Psoas muscle (tissue), 8 donors: ENCODE measurements at places on chromosomes 6 and 20. TPM values are rescaled to one million over a fixed set of nuclear protein-coding genes. Genes with fewer than 3 reads are reported as not detected.
A peak's percentile ranks its signal among the peaks of the same experiment; 100 is the strongest.

DNA sequence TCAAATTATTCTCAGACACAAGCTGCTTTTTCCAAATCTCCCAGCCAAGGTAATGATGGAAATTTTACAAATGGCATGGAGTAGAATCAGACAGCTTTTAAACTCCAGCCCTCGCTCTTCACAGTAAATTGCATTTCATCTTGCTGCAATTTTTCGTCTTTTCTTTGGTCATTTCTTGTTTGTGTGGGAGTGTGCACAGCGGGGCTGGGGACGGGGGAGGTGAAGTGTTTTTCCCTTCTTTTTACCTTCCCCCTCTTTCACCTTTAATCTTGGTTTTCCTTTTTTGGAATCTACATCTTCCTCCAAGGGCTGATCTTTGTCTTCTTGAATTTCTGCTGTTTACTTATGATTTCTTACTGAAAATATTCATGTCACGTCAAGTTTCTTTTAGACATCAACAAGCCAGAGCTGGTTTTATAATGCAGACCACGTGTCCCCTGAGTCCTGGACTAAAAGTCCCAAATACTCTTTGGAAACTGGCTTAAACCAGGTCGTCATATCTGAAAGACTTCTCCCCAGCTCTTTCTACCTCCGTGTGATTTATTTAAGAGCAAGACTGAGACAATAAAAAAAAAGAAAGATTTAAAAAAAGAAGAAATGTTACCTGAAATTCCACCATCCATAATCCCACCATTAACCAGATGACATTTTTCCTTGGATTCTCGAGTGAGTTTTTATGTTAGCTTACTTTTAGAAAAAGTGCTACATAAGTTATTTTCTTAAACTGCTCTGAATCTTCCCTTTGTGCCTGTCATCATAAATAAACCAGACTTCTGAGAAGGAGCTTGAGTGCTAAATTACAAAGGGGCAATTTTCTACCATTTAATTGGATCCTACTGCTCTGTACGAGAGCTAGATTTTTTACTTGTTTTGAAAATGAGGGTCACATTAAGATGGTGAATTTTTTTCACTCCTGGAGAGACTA is 52.0 kb downstream of the MAP3K5 start:
- H3K4me3 ChIP-seq: no peak overlapping the region
- peaks cover 14% of the 10 kb centered on the region for H3K4me1 ChIP-seq
- H3K27me3 ChIP-seq: no peaks in the 10 kb centered on the region
- DNase-seq: no peak
- no peak overlapping the region for H3K27ac ChIP-seq
- H3K36me3 ChIP-seq: no peaks in the 10 kb centered on the region

The OTOR gene
- total RNA-seq: not detected

The CGA gene
- not detected for total RNA-seq

GRCh38 chr6:32852844-32853540 is 512 bp downstream of the TAP1 start:
- H3K27me3 ChIP-seq: no peaks in the 10 kb centered on the region
- peaks cover 13% of the 10 kb centered on the region for H3K4me1 ChIP-seq
- H3K36me3 ChIP-seq: peaks cover 42% of the 10 kb centered on the region
- H3K4me3 ChIP-seq: peak overlapping the region; percentile 92
- peak; percentile 34 for DNase-seq

GRCh38 chr20:36070451-36070850 is 84.1 kb upstream of the EPB41L1 start:
- no peaks in the 10 kb centered on the region for H3K4me1 ChIP-seq
- H3K36me3 ChIP-seq: no peaks in the 10 kb centered on the region
- H3K27me3 ChIP-seq: no peaks in the 10 kb centered on the region
- DNase-seq: no peak

The SLC22A16 gene
- not detected for total RNA-seq

DNA sequence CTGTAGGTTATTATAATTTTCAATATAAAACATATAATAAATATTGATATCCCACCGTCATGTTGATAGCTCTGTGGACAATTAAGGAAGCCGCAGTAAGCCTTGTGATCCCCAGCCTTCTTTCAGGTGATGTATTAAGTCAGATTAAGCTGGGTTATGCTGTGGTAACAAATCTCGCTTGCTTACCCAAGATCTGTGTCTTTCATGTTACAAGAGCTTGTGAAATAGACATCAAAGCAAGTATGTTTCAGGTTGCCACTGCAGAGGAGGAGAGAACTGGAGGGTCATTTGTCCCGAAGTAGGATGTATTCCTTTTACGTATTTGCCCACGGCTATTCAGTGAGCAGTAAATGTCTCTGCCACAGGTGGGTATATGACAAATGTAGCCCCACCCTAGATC is 17.8 kb upstream of the BCKDHB start:
- no peak overlapping the region for H3K4me3 ChIP-seq
- H3K4me1 ChIP-seq: no peaks in the 10 kb centered on the region
- H3K27me3 ChIP-seq: no peaks in the 10 kb centered on the region

- peak overlapping the region; percentile 67 for H3K4me3 ChIP-seq
- H3K36me3 ChIP-seq: peaks cover 26% of the 10 kb centered on the region
- no peaks in the 10 kb centered on the region for H3K27me3 ChIP-seq
- no peak for DNase-seq
These were observed 5.1 kb downstream of the RING1 start for GRCh38 chr6:33213166-33213988.

GRCh38 chr20:60960500-60960899 is 291.6 kb upstream of the CDH4 start:
- H3K4me1 ChIP-seq: no peaks in the 10 kb centered on the region
- no peak overlapping the region for H3K27ac ChIP-seq
- no peaks in the 10 kb centered on the region for H3K27me3 ChIP-seq
- no peak overlapping the region for H3K4me3 ChIP-seq
- H3K36me3 ChIP-seq: no peaks in the 10 kb centered on the region

DNA sequence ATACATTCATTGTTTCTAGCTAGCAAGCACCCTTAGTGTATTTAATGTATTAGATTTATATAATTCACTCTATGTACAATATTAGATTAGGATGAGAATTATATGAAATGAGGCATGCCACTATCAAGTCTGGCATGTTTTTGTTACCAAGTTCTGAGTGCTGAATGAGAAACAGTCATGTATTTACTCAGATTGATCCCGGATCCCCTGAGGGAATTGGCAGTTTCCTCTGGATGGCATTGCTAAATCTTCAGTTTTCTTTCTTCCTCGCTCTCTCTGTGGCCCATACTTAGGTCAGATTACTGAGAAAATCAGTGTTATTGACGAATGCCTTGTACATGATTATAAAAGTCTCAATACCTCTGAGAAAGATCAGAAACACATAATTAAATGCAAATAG is 66.6 kb downstream of the CDKAL1 start:
- no peaks in the 10 kb centered on the region for H3K27me3 ChIP-seq
- no peak for DNase-seq
- H3K4me3 ChIP-seq: no peak overlapping the region
- H3K36me3 ChIP-seq: peaks cover 5% of the 10 kb centered on the region
- no peak overlapping the region for H3K27ac ChIP-seq

DNA sequence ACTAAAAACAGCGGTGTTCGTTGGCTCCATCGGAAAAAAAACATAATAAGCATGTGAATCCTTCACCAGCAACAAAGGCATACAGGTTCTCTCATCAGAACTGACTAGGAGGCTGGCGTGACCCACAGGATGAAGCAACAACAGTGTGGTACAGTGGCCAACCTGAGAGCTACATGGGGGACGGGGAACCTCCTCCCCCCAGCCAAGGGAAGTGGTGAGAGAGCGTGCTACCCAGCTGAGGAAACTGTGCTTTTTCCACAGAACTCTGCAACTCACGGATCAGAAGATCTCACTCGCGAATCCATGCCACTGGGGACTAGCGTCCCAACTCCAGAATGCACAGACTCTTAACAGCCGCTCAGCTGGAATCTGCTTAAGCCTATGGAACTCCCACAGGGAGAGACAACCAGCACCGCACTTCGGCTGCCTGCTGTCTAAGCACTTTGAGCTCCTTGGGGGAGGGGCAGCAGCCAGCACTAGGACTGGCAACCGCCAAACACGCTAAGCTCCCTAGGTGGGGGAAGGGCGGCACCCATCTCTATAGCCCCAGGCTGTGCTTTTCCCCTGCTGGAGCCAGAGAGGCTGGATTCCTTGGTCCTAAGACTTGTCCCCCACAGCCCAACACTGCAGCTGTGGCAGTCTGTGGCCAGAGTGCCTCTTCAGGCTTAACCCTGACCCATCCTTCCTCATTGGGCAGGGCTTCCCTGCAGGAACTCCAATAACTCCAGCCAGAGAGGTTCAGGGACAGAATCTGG is 538.3 kb upstream of the BTBD3 start:
- H3K4me1 ChIP-seq: no peaks in the 10 kb centered on the region
- H3K4me3 ChIP-seq: no peak overlapping the region
- H3K36me3 ChIP-seq: no peaks in the 10 kb centered on the region
- peak; percentile 9 for DNase-seq
- no peaks in the 10 kb centered on the region for H3K27me3 ChIP-seq

- no peak overlapping the region for H3K4me3 ChIP-seq
- no peak overlapping the region for H3K27ac ChIP-seq
- DNase-seq: no peak
- H3K4me1 ChIP-seq: no peaks in the 10 kb centered on the region
- H3K27me3 ChIP-seq: no peaks in the 10 kb centered on the region
These were observed 92.7 kb downstream of the AGPAT4 start for GRCh38 chr6:161181121-161181520.

DNA sequence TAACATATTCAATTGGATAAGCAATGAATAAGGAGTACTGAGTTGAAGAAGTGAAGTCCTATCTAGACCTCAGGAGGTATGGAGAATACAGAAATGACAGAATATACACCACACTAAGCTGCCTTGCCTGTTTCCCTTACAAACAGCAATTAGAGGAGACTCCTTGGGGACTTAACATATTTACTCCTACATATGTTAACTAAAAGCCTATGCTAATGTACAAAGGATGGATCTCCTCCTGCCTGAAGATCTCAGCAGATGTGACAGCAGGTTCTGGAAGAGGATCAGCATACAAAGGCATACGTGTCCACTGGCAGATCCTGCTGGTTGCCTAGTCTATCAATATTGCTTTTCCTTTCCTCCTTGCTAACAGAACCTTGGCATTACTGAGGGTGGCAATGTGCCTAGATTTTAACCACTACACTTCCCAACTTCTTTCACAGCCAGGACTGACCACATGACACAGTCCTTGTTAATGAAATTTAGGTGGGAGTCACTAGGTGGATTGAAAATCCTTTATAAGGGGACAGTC is 29.6 kb downstream of the PRKN start:
- H3K27me3 ChIP-seq: no peaks in the 10 kb centered on the region
- no peaks in the 10 kb centered on the region for H3K4me1 ChIP-seq
- no peaks in the 10 kb centered on the region for H3K36me3 ChIP-seq
- H3K27ac ChIP-seq: no peak overlapping the region
- no peak overlapping the region for H3K4me3 ChIP-seq

GRCh38 chr6:108207013-108207412 is 41.2 kb downstream of the NR2E1 start:
- no peak overlapping the region for H3K27ac ChIP-seq
- peaks cover 3% of the 10 kb centered on the region for H3K4me1 ChIP-seq
- no peak for DNase-seq
- no peak overlapping the region for H3K4me3 ChIP-seq

DNA sequence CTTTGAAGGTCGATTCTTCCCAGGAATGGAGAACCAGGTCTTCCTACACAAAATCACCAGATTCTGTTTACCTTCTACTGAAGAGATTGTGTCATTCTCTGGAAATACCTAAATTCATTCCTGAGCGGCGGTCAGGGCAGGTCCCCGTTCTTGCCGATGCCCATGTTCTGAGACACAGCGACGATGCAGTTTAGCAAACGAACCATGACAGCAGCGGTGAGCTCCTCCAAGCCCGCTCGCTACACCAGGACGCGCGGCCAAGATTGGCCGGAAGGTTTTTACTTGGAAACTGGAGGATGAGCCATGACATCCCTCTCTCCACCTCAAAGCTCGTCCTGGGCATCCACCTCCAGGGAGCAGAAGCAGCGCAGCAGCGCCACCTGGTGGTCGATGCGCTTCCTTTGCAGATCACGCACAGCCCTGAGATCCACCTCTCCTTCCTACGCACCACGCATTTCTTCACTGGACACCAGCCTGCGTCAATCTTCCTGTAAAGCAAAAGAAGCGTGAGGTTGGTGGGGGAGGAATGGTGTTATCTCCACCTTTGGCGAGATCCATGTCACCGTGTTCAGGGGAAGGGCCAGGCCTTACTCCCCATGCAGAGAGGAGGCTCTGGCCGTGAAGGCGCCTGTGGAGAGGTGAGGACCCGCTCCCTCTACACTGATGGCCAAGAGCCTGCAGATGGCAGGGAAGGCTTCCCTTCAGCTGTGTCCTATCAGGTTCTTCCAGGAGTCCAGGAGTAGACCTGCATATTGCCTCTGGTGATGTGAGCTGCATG is 9.9 kb upstream of the HLA-B start:
- peaks cover 16% of the 10 kb centered on the region for H3K27me3 ChIP-seq
- peak overlapping the region; percentile 36 for H3K4me3 ChIP-seq
- no peaks in the 10 kb centered on the region for H3K36me3 ChIP-seq
- H3K4me1 ChIP-seq: no peaks in the 10 kb centered on the region

GRCh38 chr6:15239616-15240364 is 6.1 kb upstream of the JARID2 start:
- no peaks in the 10 kb centered on the region for H3K36me3 ChIP-seq
- H3K4me3 ChIP-seq: no peak overlapping the region
- no peak overlapping the region for H3K27ac ChIP-seq
- H3K27me3 ChIP-seq: no peaks in the 10 kb centered on the region

GRCh38 chr6:939526-940252 is 246.8 kb upstream of the EXOC2 start:
- no peaks in the 10 kb centered on the region for H3K27me3 ChIP-seq
- H3K4me3 ChIP-seq: no peak overlapping the region
- no peaks in the 10 kb centered on the region for H3K36me3 ChIP-seq
- no peak for DNase-seq
- no peak overlapping the region for H3K27ac ChIP-seq
- H3K4me1 ChIP-seq: no peaks in the 10 kb centered on the region

The TSBP1 gene
- not detected for total RNA-seq

The RHAG gene
- total RNA-seq: not detected

The FAM209A gene
- not detected for total RNA-seq

DNA sequence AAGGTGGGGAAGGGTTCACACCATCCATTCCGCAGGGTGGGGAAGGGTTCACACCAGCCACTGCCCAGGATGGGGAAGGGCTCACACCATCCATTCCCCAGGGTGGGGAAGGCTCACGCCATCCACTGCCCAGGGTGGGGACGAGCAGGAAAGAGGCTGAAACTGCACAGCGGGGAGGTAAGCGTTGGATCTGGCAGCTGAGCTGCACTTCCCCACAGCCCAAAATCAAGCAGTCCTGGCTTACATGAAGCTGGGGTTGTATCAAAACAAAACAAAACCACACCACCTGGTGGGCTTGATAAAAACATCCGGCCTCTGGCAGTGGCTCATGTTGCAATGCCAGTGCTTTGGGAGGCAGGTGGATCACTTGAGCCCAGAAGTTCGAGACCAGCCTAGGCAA is 268.5 kb downstream of the TAF4 start:
- H3K36me3 ChIP-seq: no peaks in the 10 kb centered on the region

The TMC2 gene
- 0.25 TPM for total RNA-seq

The LY86 gene
- total RNA-seq: 0.55 TPM
